ENCODE measurements at places on chromosomes 6 and 20.
A peak's percentile ranks its signal among the peaks of the same experiment; 100 is the strongest.

DNA sequence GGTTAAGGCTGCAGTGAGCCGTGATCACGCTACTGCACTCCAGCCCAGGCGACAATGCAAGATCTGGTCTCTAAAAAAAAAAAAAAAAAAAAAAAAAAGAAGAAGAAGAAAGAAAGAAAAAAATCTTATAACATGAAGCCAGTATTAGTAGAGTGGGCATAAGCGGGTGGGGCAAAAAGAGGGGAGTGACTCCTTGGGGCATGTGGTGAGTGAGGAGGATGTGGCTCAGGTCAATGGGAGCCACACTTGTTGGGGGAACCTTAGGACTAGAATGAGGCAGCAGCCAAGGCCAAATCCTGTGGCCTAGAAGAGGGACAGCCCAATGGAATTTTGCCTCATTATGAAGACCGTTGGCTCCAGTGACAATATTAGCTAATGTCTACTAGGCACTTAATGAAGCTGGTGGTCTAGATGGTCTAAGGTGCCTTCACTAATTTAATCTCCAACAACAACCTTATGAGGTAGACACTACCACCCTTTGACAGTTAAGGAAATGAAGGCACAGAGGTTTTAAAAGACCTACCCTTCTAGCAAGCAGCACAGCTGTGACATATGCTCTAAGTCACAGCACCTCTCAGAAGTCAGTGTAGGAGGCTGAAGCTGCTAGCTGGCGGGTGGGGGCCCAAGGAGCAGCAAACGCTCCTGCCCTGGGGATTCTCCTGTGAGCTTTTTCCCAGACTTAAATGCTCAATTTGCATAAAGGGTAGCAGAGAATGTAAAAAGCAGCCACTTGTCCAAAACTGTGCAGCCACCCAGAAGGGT lies 23.6 kb upstream of the ARMC12 start:
- DNase-seq = no peak

DNA sequence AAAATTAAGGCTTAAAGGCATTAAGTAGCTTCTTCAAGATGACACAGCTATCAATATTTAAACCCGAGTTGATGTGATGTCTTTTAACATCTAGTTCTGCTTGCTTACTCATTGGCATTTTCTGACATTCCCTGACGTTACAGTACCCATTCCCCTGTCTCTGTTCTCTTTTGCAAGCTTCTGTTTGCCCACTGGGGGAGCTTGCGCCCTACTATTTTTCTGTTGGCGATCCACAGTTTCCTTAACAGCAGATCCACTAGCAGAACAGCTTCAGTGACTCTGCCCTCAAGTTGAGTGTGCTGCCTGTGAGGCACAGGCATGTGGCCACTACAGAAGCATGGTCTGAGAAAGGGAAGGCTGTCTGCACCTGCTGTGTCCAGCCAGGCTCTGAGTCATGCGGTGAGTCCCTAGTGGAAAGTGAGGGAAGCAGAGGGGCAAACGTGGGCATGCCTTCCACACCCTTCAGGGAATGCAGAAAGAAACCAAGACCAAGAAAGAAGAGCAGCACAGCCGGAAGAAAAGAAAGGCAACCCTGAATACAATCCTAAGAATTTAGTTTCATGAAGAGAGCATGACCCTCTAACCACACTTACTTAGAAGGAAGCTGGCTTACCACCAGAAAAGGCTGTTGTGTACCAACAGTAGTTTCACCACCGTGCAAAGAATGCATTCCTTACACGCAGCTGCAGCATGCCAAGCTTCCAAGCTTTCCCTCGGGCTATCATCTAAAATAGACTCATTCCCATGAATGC lies 97.7 kb upstream of the VGLL2 start:
- DNase-seq = no peak

GRCh38 chr6:4113649-4114048 lies 21.7 kb downstream of the ECI2 start:
- DNase-seq = no peak

- no peak for DNase-seq
Measured at GRCh38 chr6:166739117-166739975, 112.3 kb upstream of the RPS6KA2 start.

DNA sequence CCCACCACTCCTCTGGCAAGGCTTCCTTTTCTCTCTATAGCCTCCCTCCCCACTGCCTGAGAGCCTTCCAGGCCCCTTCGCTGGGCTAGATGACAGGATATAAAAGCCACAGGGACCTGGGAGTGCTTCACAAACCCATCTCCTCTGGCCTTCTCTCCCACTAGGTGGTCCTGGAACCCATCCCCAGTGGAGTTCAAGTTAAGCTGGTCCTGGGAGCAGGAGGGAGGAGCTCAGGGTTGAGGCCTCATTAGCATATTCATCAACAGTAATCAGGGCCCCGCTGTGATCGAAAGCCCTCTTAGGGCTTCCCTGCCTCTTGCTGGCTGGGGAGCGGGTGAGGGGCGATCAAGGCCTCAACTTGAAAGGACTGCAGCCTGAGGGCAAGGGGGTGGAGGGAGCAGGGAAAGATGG lies 9.1 kb downstream of the EBF4 start:
- no peak for DNase-seq

DNA sequence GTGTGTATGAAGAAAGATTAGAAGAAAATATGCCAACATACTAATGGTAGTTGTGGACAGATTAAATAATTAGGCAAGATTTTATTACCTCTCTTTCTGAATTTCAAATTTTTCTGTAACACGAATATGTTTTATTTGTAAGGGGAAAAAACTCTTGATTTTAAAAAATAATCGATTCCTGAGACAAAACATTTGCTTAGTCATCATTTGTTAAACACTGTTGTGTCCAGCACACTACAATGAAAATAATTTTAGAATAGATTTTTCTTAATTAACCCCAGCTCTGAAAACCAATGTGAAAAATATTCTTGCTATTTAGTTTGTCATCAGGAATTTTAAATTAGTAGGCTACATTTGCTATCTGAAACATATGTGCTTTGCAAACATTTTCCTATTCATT lies 253.0 kb downstream of the TRDN start:
- DNase-seq = no peak

DNA sequence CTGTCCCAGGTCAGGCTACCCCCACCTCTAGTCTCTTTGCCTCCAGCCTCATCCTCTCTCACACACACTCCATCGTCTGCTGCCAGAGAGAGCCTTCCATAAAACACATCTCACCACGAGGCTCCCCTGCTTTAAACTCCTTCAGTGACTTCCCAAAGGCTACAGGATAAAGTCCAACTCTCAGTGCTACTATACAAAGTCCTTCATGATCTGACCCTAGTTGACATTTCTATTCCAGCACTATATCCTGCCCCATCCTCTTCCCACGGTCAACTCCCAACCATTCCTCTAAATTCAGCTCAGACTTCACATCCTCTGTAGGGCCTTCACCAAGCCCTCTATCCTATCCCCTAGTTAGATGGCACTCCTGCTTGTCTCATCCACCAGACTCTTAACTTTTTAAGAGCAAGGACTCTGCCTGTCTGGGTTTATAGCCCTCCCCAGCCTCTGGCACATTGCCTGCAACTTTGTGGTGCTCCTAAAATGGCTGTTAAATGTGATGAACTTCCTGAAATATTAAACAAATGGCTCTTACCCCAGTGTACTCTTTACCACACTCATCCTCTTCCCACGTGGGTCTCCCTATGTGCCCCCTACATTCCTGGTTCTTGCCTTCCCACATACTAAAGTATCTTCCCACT lies 36.1 kb downstream of the KIF16B start:
- no peak for DNase-seq

DNA sequence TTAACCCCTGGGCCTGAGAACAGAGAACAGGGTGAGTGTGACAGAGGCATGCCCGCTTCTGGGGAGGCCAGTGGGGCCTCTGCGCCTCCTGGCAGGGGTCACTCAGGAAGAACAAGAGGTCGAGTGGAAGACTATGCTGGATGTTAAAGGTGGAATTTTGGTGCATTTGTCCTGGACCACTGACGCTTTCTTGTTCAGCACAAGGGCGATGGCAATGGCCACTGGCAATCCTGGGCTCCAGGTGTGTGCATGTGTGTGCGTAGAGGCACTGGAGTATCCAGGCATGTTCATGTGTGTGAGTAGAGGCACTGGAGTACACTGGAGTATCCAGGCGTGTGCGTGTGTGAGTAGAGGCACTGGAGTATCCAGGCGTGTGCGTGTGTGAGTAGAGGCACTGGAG lies 23.5 kb upstream of the NPBWR2 start:
- no peak for DNase-seq

DNA sequence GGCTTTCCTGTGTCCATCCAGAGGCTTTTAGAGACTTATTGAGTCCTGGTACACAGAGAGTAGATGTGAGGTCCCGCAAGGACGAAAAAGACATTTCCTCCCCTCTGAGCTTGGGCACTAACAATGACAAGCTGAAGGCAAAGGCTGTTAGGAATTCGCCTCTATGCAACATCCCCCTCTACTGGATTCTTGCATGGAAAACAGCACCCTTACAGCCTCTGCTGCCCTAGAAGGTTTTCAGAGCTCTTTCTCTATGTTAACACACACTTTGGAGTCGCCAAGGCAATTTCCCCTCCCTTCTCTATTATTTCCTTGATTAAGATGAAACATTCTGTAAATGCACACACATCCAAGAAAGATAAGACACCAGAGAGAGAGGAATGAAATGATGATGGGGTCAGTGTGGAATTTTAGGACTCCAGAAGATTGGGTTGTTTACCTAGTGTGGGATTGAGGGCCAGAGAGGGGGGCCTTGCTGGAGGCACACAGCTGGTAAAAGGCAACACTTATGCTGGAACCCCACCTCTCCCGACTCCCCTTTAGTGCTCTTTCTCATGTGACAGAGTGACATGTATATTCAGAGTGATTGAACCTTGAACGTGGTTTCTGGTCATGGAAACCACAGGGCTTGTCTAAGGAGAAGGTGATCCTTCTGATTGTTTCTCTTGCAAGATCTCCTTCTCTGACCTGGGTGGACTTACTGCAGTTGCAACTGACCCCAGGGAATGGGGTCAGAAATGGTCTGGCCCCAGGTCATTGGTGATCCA lies 300.7 kb downstream of the CLIC5 start:
- peak; percentile 24 for DNase-seq

GRCh38 chr6:167276772-167277533 lies 14.2 kb upstream of the UNC93A start:
- DNase-seq = no peak

DNA sequence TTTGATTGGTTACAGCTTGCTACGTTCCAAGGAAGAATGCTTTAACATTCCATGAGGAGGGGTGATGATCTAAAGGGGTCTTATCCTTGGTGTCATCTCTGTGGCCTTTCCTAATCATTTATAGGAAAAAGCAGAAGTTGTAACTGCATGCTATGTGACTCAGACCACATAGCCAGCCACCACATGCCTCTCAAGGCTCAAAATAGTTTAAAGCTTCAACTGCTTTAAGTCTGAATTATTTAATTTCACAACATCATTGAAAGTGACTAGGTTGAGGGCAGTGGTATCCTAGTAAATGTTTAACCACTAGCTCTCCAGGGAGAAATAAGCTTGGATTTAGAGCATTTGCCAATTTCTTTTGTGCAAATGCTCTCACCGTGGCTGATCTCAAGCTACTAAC lies 29.7 kb downstream of the MC3R start:
- no peak for DNase-seq

DNA sequence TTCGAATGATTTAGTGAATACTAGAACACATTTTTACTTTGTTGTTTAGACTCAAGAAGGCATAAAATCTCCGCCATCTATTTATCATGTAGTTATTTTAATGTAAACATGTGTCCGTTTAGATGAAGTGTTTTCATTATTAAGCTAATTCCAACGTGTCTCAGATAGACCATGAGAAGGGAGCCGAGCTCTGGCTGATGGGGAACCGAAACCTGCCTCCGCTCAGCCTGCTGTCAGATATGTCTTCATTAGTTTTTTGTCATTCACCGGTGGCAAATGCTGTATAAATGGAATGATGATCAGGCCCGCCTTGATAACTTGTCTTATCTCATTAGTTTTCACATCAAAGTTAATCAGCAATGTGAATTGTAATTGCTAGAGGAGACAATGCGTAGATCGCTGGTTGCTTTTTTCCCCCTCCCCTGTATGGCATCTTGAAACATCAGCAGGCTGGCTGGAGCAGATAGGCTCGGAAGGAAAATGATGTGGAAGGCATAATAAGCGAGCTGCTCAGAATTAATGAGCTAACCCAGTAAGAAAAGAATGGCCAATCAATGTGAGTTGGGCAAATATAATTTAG lies 136.4 kb downstream of the LINC00237 start:
- DNase-seq = no peak

GRCh38 chr6:166512567-166512966 lies 73.9 kb downstream of the RAMACL start:
- peak; percentile 42 for DNase-seq

DNA sequence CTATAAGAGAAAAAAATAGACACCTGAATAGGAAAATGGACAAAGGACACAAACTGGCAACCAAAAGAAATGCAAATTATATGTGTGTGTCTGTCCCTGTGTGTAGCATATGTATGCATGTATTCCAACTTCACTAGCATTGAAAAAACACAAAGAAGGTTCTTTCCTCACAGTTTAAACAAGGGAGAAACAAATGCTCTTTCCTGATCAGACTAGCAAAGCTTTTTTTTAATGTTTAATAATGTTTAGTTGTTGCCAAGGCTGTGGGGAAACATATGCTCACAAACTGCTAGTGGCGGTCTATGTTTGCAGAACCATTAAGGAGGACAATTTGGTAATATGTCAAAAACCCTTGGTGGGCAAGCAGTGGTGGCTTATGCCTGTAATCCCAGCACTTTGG lies 22.4 kb downstream of the SMLR1 start:
- DNase-seq = no peak

DNA sequence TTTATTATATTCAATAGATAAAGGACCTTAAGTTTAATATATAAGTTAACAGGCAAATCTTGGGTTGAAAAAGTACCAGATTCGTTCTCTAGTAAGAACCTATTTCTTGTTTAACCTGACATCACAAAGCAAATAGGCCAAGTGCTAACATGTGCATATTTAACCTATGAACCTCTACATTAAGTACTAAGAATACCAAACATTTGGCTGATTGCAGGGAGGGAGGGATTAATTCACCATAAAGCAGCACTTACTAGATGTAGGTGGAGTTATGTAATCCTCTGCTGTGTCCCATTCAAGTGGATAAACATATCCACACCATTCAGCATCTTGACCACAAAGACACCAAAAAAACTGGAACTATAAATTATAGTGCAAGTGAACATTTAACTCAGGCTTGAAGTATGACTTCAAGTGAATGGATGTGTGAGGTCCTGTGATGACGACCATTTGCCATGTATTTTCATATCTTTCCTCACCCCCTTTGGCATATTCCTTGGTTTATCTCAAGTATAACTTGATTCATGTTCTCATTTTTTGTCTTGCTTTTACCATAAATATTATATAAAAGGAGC lies 10.2 kb downstream of the STX11 start:
- no peak for DNase-seq

- no peak for DNase-seq
Measured at GRCh38 chr6:131366223-131366622, 206.8 kb upstream of the ARG1 start.

DNA sequence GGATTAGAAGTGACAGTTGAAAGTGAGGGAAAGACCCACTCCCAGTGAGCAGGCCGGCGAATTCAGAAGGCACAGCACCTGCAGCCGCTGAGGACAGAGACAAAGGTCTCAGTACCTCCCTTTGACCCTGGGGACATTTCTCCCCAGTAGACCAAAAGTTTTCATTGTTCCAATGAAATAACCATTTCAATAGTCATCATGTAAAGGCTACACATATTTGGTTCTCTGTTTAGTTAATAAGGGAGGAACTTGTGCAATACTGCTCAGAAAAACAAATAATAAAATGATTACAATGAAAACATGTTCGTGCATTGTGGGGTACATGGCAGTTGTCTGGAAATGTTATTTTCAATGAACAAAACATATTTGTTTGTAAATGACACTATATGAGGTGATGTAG lies 52.5 kb downstream of the EDN1 start:
- no peak for DNase-seq

Measured in activated T-cell treated with anti-CD3 and anti-CD28 coated beads, Interleukin-2, amount 50 U/mL, for 1 hour (primary cell).